ENCODE measurements at places on chromosomes 2 and 18. TPM values are rescaled to one million over a fixed set of nuclear protein-coding genes. Genes with fewer than 3 reads are reported as not detected.

GRCh38 chr18:78766651-78767533, 212.7 kb upstream of the SALL3 start:
- H3K4me3 ChIP-seq: no peak overlapping the region
- DNase-seq: no peak
- H3K36me3 ChIP-seq: no peaks in the 10 kb centered on the region

- no peak overlapping the region for H3K27ac ChIP-seq
- DNase-seq: no peak
- no peak overlapping the region for H3K4me3 ChIP-seq
- no peaks in the 10 kb centered on the region for H3K36me3 ChIP-seq
- no peaks in the 10 kb centered on the region for H3K27me3 ChIP-seq
These were observed 305.3 kb downstream of the TMX3 start for GRCh38 chr18:68409576-68409975.

IL1F10 gene
- not detected for total RNA-seq

GRCh38 chr18:63439334-63439733, 17.1 kb upstream of the VPS4B start:
- H3K4me1 ChIP-seq: peaks cover 20% of the 10 kb centered on the region
- H3K27me3 ChIP-seq: no peaks in the 10 kb centered on the region
- H3K36me3 ChIP-seq: no peaks in the 10 kb centered on the region
- H3K27ac ChIP-seq: no peak overlapping the region

DNA sequence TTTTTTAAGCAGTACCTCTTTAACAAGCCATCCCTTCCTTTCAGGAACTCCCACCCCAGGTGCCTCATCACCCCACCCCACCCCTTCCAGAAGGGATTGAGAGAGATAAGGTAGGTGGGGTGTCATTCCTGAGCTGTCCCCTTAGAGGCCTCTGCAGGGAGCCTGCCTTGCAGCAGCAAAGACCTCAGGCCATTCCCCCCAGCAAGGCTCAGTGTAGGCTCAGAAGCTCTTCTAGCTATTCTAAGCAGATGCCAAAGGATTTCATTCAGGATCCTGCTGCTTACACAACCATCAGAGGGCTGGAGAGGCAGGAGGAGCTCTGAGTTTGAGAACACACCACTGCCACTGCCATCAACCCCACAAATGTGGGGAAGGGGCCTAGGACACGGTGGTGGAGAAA, 5.8 kb upstream of the FIGLA start:
- peaks cover 47% of the 10 kb centered on the region for H3K27me3 ChIP-seq
- H3K4me3 ChIP-seq: no peak overlapping the region
- no peak overlapping the region for H3K27ac ChIP-seq
- DNase-seq: no peak
- H3K36me3 ChIP-seq: no peaks in the 10 kb centered on the region

DNA sequence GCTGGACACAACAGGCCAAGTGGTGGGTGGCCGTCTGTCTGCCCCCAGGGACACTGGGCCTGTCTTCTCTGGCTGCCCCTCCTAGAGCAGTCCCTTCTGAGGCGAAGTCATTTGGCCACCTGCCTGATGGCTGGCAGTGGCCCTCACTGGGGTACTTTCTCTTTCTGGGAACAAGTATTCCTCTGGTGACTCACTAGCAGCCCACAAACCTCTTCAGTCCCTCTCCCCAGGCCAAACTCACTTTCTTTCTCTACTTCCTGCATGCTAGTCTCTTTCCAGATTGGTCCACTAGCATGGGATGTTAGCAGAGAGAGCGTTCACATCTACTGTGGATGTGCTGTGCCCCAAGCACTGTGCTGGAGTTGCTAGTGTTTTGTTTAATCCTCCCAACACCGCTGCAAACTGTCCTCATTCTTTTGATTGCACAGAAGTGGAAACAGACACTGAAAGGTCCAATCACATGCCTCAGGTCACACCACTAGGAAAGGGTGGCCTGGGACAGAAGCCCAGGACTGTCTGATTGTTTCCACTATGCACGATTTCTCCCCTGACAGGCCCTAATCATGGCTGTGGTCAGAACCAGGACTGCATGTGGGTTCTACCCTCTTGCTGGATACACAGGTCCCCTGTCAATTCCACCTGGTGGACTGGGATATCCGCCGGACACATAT, 5.2 kb downstream of the DYSF start:
- DNase-seq: peak; percentile 35
- no peak overlapping the region for H3K4me3 ChIP-seq
- peaks cover 21% of the 10 kb centered on the region for H3K4me1 ChIP-seq
- no peak overlapping the region for H3K27ac ChIP-seq

DNA sequence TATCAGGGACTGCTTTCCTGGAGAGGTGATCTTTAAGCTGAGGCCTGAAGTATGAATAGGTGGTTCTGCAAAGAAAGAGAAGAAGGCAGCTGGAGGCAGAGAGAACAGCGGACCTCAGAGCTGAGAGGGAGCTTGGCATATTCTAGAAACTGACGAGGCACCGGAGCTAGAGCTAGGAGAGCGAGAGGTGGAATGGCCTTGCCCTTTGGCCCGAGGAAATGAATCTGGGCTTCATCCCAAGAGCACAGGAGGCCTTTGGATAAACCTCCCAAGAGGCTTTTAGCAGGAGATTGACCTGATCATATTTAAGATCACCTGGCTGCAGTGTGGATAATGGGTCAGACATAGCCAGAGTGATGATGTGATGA, 7.9 kb downstream of the DYSF start:
- H3K36me3 ChIP-seq: no peaks in the 10 kb centered on the region
- no peak overlapping the region for H3K27ac ChIP-seq
- H3K27me3 ChIP-seq: no peaks in the 10 kb centered on the region
- no peak for DNase-seq

GRCh38 chr2:158184556-158185343, 83.1 kb downstream of the UPP2 start:
- H3K4me1 ChIP-seq: peaks cover 28% of the 10 kb centered on the region
- DNase-seq: peak; percentile 55
- no peak overlapping the region for H3K27ac ChIP-seq
- no peaks in the 10 kb centered on the region for H3K27me3 ChIP-seq
- H3K36me3 ChIP-seq: no peaks in the 10 kb centered on the region

GRCh38 chr2:113791697-113792590, 35.5 kb upstream of the SLC35F5 start:
- H3K27ac ChIP-seq: peak overlapping the region; percentile 48
- H3K27me3 ChIP-seq: no peaks in the 10 kb centered on the region
- DNase-seq: peak; percentile 71
- no peaks in the 10 kb centered on the region for H3K36me3 ChIP-seq

DNA sequence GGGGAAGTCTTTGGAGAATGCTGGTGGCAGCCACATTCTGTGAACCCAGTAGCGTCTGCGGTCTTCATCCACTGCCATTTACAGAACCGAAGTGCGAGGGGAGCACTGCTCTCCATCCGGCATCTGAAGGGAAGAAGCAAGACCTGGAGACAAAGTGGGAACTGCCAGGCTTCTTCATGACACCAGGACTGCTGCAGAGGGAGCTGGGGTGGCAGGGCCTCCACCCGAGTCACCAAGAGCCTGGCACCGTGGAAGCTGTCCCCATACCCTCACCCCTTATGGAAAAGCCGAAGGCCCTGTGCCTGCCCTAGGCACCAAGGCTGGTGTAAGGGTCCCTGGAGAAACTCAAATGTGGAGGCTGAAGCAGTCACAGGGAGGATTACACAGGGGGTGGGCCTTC, 79.8 kb downstream of the CIB4 start:
- H3K4me1 ChIP-seq: peaks cover 10% of the 10 kb centered on the region
- H3K27me3 ChIP-seq: peaks cover 91% of the 10 kb centered on the region

GRCh38 chr2:80059447-80059846, 245.1 kb downstream of the LRRTM1 start:
- H3K4me3 ChIP-seq: no peak overlapping the region
- no peak for DNase-seq
- no peaks in the 10 kb centered on the region for H3K4me1 ChIP-seq
- no peaks in the 10 kb centered on the region for H3K27me3 ChIP-seq
- H3K27ac ChIP-seq: no peak overlapping the region
- H3K36me3 ChIP-seq: no peaks in the 10 kb centered on the region

GRCh38 chr2:186130748-186131641, 355.1 kb upstream of the ZC3H15 start:
- H3K4me3 ChIP-seq: peak overlapping the region; percentile 20
- DNase-seq: peak; percentile 27
- peaks cover 45% of the 10 kb centered on the region for H3K4me1 ChIP-seq
- no peaks in the 10 kb centered on the region for H3K36me3 ChIP-seq

NPPC gene
- not detected for total RNA-seq

DNA sequence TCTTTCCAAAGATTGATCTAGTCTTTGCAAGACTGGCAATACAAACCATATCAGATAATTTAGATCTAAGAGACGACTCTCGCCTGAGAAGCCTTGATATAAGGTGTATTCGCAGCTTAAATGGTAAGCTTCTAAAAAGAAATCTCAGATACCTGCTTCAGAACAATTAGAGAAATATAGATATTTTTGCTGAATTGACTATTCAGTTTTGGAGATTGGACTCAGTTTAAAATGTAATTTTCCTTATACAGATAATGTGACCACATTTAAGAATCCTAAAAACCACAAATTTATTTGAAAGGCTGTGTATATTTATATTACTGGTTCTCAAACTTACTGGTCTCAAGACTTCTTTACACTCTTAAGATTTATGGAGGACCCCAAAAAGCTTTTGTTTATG, 15.4 kb downstream of the PAPOLG start:
- no peak for DNase-seq
- no peaks in the 10 kb centered on the region for H3K27me3 ChIP-seq
- no peak overlapping the region for H3K4me3 ChIP-seq
- no peak overlapping the region for H3K27ac ChIP-seq
- no peaks in the 10 kb centered on the region for H3K4me1 ChIP-seq

GRCh38 chr18:55634545-55634944, 46.6 kb upstream of the TCF4 start:
- H3K36me3 ChIP-seq: no peaks in the 10 kb centered on the region
- no peak overlapping the region for H3K27ac ChIP-seq
- no peaks in the 10 kb centered on the region for H3K4me1 ChIP-seq
- H3K27me3 ChIP-seq: no peaks in the 10 kb centered on the region
- no peak overlapping the region for H3K4me3 ChIP-seq
- peak; percentile 65 for DNase-seq

GRCh38 chr2:174633623-174633930, 36.0 kb upstream of the WIPF1 start:
- no peaks in the 10 kb centered on the region for H3K36me3 ChIP-seq
- H3K4me3 ChIP-seq: no peak overlapping the region
- no peak overlapping the region for H3K27ac ChIP-seq
- H3K4me1 ChIP-seq: no peaks in the 10 kb centered on the region
- DNase-seq: no peak

- no peaks in the 10 kb centered on the region for H3K4me1 ChIP-seq
- DNase-seq: no peak
- no peaks in the 10 kb centered on the region for H3K27me3 ChIP-seq
- no peak overlapping the region for H3K27ac ChIP-seq
- no peaks in the 10 kb centered on the region for H3K36me3 ChIP-seq
These were observed 16.8 kb downstream of the SERPINB10 start for GRCh38 chr18:63924551-63924950.

DNA sequence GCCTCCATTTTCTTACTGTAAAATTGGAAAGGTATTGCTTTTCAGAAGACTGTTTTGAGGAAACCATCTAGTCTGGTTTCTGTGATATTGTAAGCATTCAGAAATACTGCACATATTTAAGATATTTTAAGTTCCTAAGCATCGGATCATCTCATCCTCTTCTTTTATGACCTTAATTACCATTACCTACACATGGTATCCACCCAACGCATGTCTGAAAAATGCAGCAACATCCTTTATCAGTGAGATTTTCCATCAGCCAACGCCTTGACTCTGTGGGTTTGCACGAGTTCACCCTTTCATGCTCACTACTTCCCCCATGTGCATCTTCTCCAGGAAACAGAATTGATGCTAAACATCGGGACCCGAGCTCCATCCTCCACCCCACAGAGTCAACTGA, 84.3 kb downstream of the COL4A4 start:
- no peak for DNase-seq
- no peak overlapping the region for H3K4me3 ChIP-seq
- no peaks in the 10 kb centered on the region for H3K36me3 ChIP-seq
- H3K27me3 ChIP-seq: no peaks in the 10 kb centered on the region
- H3K27ac ChIP-seq: no peak overlapping the region

- H3K27me3 ChIP-seq: no peaks in the 10 kb centered on the region
- peaks cover 9% of the 10 kb centered on the region for H3K4me1 ChIP-seq
- H3K36me3 ChIP-seq: no peaks in the 10 kb centered on the region
- H3K27ac ChIP-seq: no peak overlapping the region
- H3K4me3 ChIP-seq: no peak overlapping the region
- no peak for DNase-seq
These were observed 7.5 kb downstream of the REL start for GRCh38 chr2:60888853-60889252.

ELOA2 gene
- not detected for total RNA-seq

- H3K36me3 ChIP-seq: no peaks in the 10 kb centered on the region
These were observed 847 bp downstream of the SERPINE2 start for GRCh38 chr2:224038049-224038829.

GRCh38 chr2:223932816-223933800, 12.0 kb downstream of the WDFY1 start:
- no peak for DNase-seq
- no peak overlapping the region for H3K4me3 ChIP-seq
- H3K27me3 ChIP-seq: no peaks in the 10 kb centered on the region

SIGLEC15 gene
- total RNA-seq: 4.8 TPM

DNA sequence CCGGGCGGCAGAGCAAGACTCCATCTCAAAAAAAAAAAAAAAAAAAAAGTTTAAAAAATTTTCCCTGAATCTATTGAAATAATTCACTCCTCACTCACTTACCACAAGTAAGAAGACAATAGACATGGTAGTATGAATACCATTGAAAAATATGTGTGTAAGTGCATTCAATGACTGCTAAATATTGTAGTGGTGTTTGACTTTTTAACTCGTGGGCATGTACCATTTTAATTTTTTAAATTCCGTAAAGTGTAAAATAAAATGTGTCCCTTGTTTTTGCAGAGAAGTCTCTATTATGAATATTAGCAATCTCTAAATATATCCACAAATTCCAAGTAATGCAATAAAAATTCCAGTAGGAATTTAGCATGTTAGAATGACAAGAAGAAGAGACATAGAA, 134.1 kb downstream of the COPS8 start:
- DNase-seq: no peak
- no peaks in the 10 kb centered on the region for H3K36me3 ChIP-seq
- H3K4me1 ChIP-seq: peaks cover 18% of the 10 kb centered on the region
- no peak overlapping the region for H3K4me3 ChIP-seq

DNA sequence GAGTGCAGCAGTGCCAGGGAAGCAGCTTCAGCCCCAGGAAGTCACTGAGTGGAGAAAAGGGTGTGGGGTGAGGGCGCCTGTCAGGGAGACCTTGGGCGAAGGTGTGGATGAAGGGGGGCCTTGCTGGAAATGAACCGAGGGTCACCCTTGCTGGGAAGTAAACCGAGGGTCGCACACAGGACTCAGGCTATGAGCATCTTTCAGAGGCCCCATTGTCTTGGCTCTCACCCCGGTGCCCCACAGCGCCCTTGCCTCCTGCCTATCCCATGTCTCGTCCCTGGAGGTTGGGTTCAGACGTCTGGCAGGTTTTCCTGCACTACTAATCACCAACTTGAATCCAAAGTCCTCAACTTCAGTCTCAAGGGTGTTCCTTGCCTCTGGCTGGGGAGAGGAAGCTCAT, 122.8 kb upstream of the PXDN start:
- H3K27me3 ChIP-seq: peaks cover 100% of the 10 kb centered on the region
- H3K36me3 ChIP-seq: no peaks in the 10 kb centered on the region
- no peak overlapping the region for H3K4me3 ChIP-seq
- no peak for DNase-seq
- no peaks in the 10 kb centered on the region for H3K4me1 ChIP-seq

GRCh38 chr2:76159042-76159648, 448.4 kb upstream of the GCFC2 start:
- no peaks in the 10 kb centered on the region for H3K27me3 ChIP-seq
- H3K4me1 ChIP-seq: peaks cover 11% of the 10 kb centered on the region
- H3K4me3 ChIP-seq: no peak overlapping the region
- H3K27ac ChIP-seq: no peak overlapping the region
